ENCODE measurements at places on chromosomes 5 and 9.

GRCh38 chr5:79936646-79937216 lies 54.3 kb downstream of the MTX3 start:
- no peak for DNase-seq

- peak; percentile 33 for DNase-seq
These were observed 110.3 kb upstream of the PTCH1 start for GRCh38 chr9:95626885-95627558.

DNA sequence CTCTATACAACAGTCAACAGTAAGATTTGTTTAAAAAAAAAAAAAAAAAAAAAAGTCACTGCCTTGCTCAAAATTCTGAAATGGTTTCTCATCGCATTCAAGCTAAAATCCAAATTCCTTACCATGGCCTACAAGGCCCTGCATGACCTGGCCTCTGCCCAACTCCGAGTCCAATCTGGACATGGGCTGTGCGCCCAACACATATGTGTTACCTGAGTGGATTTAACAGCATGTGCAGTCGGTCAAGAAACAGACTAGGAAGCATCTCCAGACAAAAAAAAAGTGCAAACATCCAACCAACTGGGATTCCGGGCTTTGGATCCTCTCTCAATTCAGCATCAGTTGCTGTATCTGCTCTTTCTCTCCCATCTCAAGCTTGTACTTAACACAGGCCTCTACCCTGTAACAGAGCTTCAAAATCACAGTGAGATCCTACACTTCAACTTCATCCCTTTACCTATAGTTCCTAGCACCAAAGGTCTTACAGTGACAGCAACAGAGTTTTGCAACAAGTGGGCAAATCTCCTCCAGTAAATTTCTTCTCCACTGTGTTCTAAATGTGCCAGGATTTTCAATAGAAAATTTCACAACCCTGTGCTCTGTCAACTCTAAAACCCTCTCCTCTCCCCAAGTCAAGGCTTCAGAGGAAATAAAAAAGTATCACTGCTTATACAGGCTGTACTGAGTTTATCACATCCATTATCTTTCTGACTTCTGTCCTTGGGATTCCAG lies 19.6 kb downstream of the ZNF608 start:
- DNase-seq = no peak

DNA sequence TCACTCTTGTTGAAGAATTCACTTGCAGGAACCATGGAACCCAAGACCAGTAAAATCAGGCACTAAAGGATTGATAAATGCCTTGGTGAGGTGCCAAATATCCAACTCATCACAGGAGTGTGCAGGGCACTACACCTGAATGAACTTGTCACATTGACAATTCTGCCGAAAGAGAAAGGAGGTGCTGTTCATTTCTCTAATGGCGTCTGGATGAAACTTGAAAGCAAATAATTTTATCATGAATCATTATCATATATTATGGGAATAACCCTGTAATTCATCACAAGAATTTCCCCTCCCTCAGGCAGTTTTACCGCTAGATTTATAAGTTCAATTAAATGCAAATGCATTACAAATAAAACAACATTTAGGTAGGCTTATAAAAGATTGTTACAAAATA lies 360.0 kb downstream of the GLIS3 start:
- no peak for DNase-seq

DNA sequence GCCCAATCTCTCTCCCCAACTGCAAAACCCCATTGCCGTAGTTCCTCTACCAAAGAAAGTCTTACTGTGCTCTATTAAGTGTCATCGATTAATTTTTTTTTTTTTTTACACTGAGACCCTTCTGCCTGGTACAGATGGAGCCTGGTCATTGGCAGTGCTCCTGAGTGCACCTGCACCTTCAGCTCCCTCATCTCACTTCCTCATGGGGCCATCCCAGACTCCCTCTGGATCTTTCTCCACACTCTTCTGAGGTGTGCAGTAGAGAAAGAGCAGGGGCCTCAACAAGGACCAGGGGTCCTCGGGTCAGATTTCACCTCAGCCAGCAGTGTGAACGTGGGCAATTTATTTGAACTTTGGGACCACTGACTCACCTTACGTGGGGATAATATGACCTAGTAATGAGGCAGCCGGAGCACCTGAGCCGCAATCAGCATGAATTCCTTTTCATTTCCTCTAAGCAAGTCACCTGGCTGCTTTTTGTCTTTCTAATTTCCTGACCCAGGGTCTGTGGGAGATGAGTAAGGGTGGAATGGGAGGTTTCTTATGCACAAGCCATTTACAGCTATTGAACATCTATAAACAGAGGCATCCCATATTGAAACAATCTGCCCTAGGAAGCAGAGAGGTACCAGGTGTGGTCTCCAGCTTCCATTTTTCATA lies 22.3 kb upstream of the GABRP start:
- no peak for DNase-seq

- DNase-seq = no peak
These were observed 259.4 kb downstream of the PLK2 start for GRCh38 chr5:58200451-58200850.

DNA sequence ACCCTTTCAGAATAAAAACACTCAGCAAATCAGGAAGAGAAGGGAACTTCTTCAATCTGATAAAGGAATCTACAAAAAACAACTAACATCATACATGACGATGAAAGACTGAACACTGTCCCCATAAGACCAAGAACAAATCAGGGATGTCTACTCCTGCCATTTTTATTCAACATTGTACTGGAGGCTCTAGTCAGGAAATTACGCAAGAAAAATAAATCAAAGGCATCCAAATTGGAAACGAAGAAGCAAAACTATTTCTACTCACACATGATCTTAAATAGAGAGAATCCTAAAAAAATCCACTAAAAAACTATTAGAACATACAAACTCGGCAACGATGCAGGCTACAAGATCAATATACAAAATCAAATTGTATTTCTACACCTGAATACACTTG lies 42.3 kb downstream of the IPPK start:
- DNase-seq = no peak

Measured in activated naive CD4-positive, alpha-beta T cell treated with Interleukin-2 at 50 U/mL for 16 hours (primary cell).